ENCODE measurements at places on chromosomes 13 and 19.

DNA sequence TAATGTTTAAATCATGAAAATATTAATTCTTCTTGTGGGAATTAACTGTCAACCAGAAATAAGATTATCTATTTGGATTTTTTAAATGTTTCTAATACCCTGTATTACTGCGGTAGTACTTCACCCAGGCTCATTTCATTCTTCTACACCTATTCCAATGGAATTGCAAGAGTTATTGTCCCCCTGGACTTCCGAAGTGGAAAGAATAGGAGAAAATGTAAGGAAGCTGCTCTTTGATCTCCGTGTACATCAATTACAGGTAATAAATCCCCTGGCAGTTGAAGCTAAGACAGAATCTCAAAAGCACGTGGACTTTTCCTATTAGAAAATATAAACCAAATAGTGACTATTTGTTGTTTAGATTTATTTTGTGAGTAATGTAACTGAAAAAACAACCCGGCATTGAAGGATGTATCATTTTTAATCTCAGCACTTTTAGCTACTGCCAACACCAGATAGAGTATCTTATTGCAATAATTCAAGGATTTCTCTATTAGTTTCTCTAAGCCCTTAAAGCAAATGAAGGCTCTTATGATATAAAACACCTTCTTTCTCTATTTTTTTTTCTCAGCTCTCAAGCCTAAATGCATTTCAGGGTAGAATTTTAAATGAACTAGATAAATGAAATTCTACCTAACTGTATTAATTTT, 77.3 kb downstream of the MZT1 start:
- no peak for DNase-seq
- H3K27ac ChIP-seq: no peak overlapping the region
- no peak overlapping the region for H3K4me3 ChIP-seq
- no peaks in the 10 kb centered on the region for H3K36me3 ChIP-seq

DNA sequence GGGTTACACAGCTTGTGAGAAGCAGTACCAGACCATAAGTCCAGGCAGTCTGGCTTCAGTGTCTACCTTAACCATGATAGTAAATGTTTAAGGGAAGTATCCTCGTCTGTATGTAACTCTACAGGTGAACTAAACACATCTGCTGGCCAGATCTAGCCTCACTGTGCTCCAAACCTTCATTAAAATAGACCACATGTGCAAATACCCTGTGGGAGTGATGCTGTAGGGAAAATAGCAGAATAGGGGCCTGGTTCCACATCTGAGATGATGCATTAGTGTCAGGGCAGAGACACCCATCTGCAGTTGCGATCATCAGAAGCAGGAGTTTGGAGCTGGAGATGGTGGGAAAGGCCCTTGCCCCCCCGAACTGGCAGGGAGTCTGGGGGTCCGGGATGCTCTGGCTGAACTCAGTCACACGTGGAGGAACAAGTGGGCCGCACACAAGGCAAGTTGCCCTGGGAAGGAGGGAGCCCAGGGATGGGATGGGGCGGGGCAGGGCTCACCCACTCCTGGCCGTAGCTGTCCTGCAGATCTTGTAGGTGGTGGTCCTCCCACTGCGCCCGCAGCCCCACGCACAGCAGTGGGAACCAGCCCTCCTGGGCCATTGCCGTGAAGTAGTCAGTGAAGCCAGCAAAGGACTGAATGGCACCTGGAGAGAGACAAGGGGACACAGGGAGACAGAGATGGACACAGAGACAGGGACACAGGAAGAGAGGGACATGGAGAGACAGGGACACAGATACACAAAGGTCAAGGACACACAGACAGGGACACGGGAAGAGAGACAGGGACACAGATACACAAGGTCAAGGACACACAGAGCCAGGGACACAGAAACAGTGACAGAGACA, 7.3 kb downstream of the TMEM147 start:
- no peak overlapping the region for H3K4me3 ChIP-seq
- H3K36me3 ChIP-seq: peaks cover 11% of the 10 kb centered on the region
- no peak overlapping the region for H3K27ac ChIP-seq
- H3K27me3 ChIP-seq: peaks cover 14% of the 10 kb centered on the region

GRCh38 chr13:80029170-80029569, 311.8 kb downstream of the SPRY2 start:
- H3K4me1 ChIP-seq: no peaks in the 10 kb centered on the region
- H3K27ac ChIP-seq: no peak overlapping the region
- no peaks in the 10 kb centered on the region for H3K36me3 ChIP-seq
- H3K4me3 ChIP-seq: no peak overlapping the region

DNA sequence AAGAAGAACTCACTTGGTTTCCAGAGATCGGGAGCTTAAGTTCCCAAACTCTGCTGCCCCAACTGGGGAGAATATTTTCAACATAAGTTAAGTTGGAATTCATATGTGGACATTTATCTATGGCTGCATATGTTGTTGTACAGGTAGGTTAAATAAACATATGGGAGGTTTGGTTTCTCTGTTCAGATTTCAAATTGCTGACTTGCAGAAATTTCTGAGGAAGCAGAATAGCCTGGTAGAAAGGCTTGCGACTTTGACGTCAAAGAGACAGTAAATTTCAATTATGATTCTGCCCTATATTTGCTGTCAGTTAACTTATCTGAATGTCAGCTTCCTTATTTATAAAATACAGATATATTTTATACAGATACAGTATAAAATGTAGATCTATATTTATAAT, 40.0 kb upstream of the TPP2 start:
- H3K36me3 ChIP-seq: no peaks in the 10 kb centered on the region
- no peaks in the 10 kb centered on the region for H3K27me3 ChIP-seq
- no peak for DNase-seq
- no peak overlapping the region for H3K4me3 ChIP-seq

DNA sequence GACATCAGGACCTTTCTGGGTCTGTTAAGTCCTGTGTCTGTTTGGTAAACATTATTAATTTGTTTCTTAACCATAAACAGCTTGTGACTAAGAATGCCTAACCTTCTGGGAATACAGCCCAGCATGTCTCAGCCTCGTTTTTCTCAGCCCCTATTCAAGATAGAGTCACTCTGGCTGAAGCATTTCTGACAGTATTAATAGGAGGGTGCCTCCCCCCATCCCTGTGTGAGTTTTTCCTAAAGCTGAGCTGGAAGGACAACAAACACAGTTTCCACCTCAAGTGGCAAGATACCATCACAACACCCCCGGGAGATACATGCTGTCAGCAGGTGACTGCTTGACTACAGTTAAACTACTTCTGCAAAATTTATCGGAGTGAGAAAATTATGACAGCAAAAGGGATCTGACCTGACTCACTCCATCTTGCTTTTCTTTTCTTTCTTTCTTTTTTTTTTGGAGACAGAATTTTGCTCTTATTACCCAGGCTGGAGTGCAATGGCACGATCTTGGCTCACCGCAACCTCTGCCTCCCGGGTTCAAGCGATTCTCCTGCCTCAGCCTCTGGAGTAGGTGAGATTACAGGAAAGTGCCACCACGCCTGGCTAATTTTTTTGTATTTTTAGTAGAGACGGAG, 59.3 kb upstream of the ABCC4 start:
- H3K36me3 ChIP-seq: no peaks in the 10 kb centered on the region
- H3K4me3 ChIP-seq: no peak overlapping the region
- no peak overlapping the region for H3K27ac ChIP-seq
- DNase-seq: peak; percentile 69
- H3K4me1 ChIP-seq: peaks cover 15% of the 10 kb centered on the region

DNA sequence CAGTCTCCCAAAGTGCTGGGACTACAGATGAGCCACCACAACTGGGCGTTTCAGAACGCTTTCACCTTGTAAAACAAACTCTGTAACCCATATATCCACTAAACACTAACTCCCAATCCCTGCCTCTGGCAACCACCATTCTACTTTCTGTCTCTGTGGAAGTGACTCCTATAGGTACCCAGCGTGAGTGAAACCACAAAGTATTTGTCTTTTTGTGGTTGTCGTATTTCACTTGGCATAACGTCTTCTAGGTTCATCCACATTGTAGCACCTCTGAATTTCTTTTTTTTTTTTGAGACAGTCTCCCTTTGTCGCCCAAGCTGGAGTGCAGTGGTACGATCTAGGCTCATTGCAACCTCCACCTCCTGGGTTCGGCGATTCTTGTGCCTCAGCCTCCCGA, 44.8 kb downstream of the BRD4 start:
- no peak for DNase-seq
- no peaks in the 10 kb centered on the region for H3K36me3 ChIP-seq
- H3K4me3 ChIP-seq: no peak overlapping the region

DNA sequence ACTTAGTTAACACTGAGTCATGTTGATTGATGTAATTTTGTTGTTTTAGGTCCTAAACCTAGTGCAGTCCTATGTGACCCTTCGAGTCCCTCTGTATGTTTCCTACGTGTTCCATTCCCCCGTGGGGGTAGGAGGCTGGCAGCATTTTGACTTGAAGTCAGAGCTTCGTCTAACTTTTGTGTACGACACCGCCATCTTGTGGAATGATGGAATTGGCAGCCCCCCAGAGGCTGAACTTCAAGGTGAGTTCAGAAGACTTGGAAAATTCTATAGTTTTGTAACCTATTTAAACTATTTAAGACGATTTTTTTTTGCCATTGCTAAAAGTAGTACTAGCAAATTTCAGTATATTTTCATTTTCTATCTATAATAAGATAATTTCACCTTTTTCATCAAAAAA, 117.9 kb downstream of the STOML3 start:
- no peak overlapping the region for H3K27ac ChIP-seq
- no peaks in the 10 kb centered on the region for H3K36me3 ChIP-seq
- DNase-seq: peak; percentile 88
- no peaks in the 10 kb centered on the region for H3K27me3 ChIP-seq

Measured in endodermal cell (in vitro differentiated cells).